ENCODE measurements at places on chromosomes 11 and 22.

GRCh38 chr11:31761636-31762035 is 49.5 kb downstream of the PAX6 start:
- DNase-seq, result no peak

GRCh38 chr22:30575859-30576258 is 1.4 kb upstream of the GAL3ST1 start:
- no peak for DNase-seq

- peak; percentile 83 for DNase-seq
Measured at GRCh38 chr22:32050678-32051515, 7.8 kb downstream of the SLC5A1 start.

DNA sequence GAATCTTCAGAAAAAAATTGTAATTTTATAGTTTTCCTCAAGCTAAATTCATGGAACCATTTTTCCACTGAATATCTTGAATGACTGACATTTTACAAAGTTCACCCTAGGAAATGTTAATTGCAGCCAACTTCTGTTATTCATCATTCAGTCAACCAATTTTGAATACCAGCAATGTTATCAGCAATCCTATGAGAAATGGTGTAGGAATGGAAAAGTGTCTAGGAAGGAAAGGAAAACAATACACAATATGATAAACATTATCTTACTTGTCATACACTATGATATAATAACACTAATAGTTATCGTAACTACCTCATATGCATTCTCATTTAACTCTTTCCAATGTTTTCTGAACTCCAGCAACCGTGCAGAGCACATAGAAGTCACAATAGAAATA is 790.5 kb upstream of the LRRC4C start:
- peak; percentile 81 for DNase-seq

DNA sequence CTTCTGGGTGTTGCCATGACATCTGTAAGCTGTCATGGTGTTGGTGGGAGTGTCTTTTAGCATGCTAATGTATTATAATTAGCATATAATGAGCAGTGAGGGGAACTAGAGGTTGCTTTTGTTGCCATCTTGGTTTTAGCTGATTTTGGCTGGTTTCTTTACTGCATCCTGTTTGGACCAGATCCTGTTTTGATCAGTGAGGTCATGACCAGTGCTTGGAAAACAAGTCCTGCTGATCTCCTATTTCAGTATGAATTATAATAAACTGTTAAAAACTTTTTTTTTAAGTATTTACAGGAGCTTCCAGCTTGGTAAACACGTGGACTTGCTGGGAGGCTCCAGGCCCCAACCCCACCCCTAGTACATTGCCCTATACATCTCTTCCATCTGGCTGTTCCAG is 30.5 kb upstream of the P4HA3 start:
- no peak for DNase-seq

Measured in fibroblast of pulmonary artery (primary cell).